ENCODE measurements at places on chromosomes 11 and 22. TPM values are rescaled to one million over a fixed set of nuclear protein-coding genes. Genes with fewer than 3 reads are reported as not detected.

OVCH2 gene
- not detected for total RNA-seq

TTC36 gene
- total RNA-seq = 0.71 TPM

CALCA gene
- 0.42 TPM for total RNA-seq

FIBIN gene
- 0.37 TPM for total RNA-seq

TIGD3 gene
- total RNA-seq = 1.9 TPM

IFTAP gene
- 3.8 TPM for total RNA-seq

PRG2 gene
- not detected for total RNA-seq

ZNF280B gene
- 5.9 TPM for total RNA-seq

All from WTC11 (cell line).